ENCODE measurements at places on chromosomes 5 and 9.
A peak's percentile ranks its signal among the peaks of the same experiment; 100 is the strongest.

GRCh38 chr5:81533629-81534405 lies 139.9 kb upstream of the ACOT12 start:
- peak; percentile 1 for DNase-seq

- no peak for DNase-seq
Observed at GRCh38 chr5:130171699-130172098, 267.4 kb downstream of the CHSY3 start.

GRCh38 chr5:173785400-173785799 lies 102.7 kb upstream of the CPEB4 start:
- DNase-seq, result no peak

DNA sequence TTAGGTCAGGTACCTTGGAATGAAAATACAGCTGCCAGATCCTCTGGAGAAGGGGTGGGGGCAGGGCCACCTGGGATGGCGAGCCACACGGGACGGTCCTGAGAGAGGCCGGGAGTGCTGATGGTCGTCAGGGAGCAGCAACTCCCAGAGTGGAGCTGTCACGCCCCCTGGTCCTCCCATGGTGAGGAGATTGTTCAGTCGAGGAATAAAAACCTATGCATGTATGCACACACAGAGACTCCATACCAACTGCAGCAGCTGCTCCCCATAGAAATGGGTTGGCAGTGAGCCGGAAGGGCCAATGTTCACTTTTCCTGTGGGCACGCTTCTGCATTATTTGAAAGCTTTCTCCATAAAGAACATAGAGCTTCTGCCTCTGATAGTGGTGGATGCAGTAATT lies 45.2 kb upstream of the SEMA4D start:
- no peak for DNase-seq

GRCh38 chr5:14870337-14871213 lies 1.0 kb downstream of the ANKH start:
- no peak for DNase-seq

DNA sequence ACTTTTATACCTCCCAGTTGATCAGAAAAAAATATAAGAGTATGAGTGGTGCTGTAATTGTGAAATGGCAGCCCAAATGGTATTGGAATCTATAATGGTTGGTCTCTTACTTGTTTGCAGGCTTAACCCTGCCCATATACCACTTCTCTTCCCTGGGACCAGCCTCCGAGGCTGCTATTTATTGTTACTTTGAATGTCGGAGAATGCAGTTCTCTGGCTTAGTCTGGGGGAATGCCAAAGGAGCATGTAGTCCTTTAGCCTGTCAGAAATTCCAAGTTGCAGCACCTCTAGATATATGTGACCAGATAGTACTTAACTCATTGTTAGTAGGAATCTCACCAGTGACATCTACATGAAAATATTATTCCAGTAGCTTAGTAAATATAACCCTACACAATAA lies 47.5 kb downstream of the SLC44A1 start:
- DNase-seq, result no peak

- DNase-seq, result peak; percentile 49
Observed at GRCh38 chr9:27701587-27701986, 128.3 kb upstream of the C9orf72 start.
